ENCODE measurements at places on chromosomes 1 and 21.

DNA sequence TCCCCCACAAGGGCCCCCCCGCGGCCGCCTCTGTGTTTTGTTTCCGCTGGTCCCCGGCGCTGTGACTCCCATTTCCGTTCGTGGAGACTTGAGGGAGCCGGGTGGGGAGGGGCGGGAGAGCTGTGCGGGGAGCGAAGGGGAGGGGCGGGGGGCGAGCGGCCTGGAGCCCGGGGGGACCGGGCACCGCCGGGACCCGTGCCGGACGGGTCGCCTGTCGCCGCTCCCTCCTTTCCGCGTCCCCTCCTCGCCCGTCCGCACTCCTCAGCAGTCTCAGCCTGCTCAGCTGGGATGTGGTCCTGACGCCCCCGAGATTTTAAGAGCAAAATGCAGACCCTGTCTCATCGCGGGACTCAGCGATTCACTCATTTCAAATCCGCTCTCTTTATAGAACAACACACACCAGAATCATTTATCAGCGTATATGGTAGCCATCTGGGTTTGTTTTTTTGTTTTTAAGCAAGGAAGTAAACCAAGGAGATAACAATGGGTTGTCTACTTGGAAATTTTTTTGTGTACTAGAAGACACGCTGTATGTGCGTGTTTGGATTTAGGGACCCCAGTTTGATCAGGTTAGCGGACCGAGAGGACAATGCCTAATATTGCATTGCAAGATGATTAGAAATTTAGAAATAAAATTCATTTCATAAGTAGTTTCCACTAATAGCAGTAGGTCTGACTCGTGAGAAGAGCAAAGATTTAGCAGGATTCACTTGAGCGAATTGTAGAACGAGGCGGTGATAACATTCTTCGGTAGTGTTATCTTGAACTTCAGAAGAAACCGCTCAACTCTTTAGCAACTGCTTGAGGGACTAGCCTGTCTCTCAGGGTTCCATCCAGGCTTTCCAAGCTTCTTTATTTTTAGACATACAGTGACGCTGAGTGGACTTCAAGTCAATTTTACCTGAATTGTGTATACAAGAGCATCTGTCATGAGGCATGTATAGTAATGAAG is 1.1 kb downstream of the GABPA start:
- DNase-seq, result peak; percentile 93

DNA sequence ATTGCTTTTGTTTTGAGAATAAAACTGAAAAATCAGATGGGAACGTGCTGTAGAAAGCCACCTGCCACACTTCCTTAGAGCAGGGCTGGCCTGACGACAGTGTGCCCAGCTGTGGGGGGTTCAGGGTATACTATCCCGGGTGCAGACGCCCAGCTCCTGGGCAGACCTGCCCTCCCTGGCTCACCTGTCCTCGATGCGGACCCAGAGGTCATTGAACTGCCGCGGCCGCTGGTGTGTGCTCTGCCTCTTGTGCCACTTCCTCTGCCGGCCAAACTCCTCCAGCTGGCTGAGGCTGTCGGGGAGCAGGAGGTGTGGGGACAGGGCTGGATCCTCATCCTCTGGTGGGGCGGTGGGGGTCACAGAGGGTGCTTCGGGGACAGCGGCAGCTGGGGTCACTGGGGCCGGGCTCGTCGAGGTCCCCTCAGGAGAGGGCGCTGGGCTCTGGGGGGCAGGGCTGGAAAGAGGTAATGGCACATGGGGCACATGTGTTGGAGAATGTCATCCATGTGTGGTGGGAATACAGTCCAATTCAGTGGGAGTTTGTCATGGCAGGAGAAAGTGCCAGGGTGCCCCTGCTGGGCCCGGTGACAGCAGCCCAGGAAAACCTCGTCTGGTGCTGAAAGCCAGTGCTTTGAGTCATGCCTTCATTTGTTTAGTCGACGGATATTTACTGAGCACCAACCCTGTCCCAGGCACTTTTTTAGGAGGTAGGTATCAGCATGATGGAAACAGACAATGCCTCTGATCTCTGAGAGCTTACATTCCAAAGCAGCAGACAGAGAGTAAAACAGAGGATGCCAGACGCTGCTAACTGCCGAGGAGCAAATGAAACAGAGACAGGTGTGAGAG is 222.0 kb downstream of the TRABD2B start:
- no peak for DNase-seq

- no peak for DNase-seq
These were observed 347.9 kb upstream of the ADGRL2 start for GRCh38 chr1:81452693-81453366.

DNA sequence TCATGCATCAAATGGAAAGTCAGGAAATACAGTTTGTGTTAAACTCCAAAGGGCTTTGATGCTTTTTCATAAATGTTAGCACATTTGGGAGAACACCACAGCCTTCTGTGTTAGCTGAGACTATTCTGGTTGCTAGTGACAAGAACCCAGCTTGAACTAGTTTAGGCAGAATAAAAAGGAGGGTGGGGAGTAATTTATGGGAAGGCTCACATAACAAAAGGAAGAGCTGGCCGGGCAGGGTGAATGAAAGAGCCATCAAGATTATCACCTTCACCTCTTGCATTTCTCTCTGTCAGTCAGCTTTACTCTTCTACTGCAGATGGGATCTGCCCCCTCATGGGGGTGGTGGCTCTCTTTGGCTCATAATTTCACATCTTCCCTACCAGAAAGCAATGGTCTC is 75.4 kb upstream of the VTCN1 start:
- DNase-seq, result no peak

GRCh38 chr1:228927421-228927820 is 192.1 kb downstream of the RHOU start:
- DNase-seq, result no peak

GRCh38 chr1:14679027-14679688 is 80.7 kb downstream of the KAZN start:
- no peak for DNase-seq

DNA sequence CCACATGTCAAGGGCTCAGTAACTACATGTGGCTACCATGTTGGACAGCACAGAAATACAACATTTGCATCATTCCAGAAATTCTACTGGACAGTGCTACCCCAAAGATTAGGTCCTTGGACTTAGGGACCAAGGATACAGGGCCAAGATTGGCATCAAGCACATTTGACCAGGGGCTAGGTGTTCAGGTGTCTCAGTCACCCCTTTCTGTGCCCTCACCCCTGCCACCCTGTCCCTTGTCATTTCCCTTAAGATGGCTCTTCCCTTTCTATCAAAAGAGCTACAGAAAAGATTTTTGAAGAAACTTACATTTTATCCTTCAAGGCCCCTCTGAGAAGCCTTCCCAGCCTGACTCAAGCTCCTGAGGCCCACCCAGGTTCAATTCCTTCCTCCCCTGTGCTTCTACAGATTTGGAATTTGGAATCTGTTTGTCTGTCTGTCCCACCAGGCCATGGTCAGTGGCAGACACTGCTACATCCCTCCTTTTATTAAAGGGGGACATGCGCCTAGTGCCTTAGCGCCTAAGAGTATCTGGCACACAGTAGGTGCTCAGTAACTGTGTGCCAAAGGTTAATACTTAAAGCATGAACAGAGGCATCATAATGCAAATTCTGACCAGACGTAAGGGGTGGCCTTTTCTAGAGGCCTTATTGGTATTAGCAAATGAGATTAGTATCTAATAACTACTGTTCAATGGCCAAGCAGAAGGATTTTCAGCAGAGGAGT is 21.4 kb downstream of the CSF1 start:
- DNase-seq, result no peak

DNA sequence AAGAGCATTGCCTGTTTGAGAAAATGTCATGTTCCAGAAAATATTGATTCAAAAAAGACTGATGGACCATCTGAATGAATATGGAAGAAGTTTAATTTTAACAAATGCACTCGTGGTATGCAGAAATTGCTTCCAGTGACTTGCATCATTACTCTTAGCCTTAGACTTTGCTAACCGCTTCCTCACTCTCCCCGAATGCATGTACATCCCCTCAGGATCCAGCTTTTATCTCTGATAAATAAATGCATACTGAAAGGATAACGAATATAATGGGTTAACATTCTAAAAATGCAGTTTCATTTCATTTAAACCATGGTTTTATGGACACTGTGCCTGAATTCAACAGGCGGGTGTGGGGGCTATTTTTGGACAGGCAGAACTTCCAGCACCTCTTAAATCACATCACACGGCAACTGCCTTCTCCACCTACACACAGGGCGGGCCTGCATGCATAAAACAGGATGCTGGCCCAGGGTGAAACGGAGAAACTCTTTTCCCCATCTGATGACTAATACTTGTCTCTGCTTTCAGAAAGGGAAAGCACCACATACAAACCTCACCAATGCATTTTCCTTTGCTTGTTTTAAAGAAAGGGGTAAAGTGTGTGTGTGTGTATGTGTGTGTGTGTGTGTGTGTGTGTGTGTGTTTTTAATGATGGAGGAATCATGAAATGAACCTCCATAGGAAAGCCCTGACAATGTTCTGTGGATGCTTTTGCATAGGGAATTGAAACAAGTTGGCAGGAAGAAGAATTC is 48.7 kb downstream of the SPAG17 start:
- no peak for DNase-seq

DNA sequence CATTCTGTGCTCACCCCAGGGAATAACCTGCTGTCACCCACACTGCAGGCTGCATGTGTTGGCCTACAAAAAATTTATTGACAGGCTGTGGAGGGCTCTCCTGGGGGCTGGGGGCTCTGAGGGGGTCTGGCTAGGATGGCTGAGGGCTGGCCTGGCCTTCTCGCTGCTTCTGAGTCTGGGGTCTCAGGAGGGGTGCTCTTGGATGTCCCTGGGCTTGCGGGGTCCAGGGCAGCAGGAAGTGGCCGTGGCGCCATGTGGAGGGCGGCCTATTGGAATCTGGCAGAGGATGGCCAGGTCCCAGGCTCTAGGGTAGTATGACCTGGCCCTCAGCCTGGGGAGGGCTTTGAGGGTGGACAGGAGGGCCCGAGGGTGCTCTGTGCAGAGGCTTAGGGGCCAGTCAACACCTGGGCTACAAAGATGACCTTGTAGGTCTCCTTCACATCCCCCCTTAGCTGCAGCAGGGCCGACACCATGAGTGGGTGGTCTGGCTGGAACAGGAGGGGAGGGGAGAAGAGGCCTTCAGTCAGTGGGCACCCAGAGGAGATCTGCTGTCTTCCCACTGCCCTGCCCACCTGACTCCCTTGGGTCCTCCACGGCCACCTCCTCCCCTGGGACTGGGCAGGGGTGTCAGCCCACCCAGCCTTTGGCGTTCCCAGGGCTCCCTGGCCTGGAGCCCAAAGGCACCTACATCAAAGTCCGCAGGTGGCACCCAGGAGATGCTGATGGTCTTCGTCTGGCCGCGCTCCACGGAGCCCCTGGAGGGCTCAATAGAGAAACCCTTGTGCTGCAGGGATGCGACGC is 3.0 kb upstream of the TMEM52 start:
- no peak for DNase-seq

- no peak for DNase-seq
These were observed 28.9 kb downstream of the OLFM3 start for GRCh38 chr1:101967871-101968270.

- peak; percentile 43 for DNase-seq
These were observed 45.0 kb upstream of the DNAJC6 start for GRCh38 chr1:65264197-65264929.

GRCh38 chr21:39918558-39918957 is 51.3 kb downstream of the PCP4 start:
- no peak for DNase-seq

Data from heart right ventricle (tissue), 16 donors.